ENCODE measurements at places on chromosomes 1 and 21.
A peak's percentile ranks its signal among the peaks of the same experiment; 100 is the strongest.

- DNase-seq, result no peak
Observed at GRCh38 chr1:43199093-43199726, 27.1 kb downstream of the CFAP57 start.

DNA sequence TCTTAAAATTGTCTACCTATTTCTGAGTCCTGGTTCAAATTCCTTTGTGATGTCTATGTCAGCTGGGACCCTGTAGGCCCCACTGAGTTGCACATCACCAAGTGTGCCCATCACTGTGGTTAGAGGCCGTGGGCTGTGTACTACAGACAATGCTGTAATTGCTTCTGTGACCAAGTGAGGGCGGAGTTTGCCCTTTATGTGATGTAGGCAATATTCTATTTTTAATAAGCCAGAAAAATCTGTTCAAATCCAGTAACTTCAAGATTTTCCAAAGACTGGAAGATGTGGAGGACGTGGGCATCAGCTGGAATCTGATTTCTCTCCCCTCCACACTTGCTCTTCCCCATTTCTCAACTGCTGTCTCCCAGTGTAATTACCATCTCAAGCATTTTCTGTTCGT lies 215.4 kb downstream of the PBX1 start:
- no peak for DNase-seq

DNA sequence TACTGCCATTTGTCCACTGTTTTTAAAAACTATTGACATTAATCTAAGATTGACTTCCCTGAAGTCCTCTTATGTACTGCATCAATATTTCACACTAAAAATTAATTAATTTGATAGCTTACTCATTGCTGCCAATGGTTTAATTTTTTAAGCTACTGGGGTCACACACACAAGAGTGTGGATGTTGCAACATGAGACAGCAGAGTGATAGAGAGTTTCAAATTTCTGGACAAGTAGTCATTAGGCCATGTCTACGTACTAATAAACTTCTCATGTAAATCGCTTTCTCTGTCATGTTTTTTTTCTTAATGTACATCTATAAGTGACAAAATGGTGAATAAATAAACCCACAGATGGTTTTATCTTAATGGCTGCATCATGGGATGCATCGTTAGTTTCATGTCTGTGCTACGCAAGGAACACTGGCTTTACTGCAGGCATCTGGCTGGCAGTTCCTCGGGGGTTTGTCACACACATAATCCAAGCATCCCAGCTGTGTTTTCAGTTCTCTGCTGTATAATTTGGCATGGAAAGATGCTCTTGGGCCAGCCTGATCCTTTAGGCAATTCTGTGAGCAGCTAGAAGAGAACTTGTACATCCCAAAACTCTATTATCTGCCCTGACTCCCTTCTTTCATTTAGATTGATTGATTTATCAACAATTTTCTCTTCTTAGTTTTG lies 16.4 kb upstream of the CHODL start:
- no peak for DNase-seq

DNA sequence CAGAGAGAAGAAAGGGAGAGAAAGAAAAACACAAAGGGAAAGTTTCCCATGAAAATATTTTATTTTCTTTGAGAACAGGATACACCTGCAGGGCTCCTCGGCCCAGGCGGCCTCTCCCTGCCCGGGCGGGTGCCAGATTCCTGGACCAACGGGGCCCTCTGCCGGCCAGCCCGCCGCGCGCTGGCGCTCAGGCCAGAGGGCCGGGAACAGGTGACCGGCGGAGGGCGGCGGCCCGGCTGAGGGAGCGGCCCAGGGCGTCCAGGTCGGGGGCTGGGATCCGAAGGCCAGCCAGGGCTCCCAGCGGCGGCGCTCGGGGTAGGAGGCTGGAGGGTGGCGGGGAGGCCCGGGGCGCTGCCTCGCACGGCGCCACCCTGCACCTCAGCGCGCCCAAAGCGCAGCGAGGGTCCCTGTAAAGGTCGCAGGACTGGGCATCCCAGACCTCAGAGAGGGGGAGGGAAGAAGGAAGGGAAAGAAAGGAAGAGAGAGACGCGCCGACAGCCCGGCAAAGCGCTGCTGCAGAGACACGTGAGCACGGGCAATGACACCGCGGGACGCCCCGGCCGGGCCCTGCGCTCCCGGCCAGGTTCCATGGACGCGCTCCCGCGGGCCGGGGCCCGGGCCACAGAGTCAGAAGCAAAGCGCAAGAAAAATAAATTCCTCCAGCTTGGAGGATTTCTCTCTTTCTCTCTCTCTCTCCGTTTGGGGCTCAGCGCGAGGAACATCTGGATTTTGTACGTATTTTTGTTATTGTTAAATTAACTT lies 927 bp downstream of the WNT9A start:
- DNase-seq, result peak; percentile 43

DNA sequence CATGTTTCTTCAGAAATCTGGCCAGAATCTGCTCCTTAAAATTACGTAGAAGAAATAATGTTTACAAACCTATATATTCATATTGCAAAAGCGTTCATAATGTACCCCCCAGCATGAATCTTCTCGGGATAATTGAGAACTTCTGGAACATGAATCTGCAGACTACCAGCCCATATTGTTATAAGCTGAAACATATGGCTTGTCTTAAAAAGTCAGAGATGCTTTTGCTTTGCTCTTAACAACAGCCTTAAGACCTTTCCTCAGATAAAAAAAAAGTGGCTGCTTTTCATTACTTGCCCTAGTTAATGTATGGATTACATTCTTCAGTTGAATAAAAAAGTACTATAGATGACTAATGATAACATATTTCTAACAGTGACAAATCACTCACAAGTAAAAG lies 15.0 kb upstream of the ZZZ3 start:
- DNase-seq, result no peak

Data from foreskin fibroblast (primary cell).